ENCODE measurements at places on chromosomes 2 and 18.

DNA sequence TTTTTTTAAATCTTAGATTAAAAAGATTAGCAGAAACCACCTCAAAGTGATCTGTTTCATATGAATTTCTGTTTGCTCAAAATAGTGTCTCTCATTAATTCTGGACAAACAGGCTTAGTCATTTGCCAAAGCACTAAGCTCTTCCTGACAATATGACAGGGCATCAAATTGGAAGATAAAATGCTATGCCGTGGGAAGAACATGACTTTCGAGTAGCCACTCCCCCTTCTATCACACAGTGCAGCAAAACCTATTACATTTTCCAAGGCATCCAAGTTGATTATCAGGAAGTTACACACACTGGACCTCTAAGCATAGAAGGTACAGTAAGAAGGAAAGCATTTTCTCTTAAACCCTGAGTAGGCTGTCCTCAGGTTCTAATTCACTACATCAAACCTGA is 89.5 kb downstream of the STK39 start:
- no peak for DNase-seq

DNA sequence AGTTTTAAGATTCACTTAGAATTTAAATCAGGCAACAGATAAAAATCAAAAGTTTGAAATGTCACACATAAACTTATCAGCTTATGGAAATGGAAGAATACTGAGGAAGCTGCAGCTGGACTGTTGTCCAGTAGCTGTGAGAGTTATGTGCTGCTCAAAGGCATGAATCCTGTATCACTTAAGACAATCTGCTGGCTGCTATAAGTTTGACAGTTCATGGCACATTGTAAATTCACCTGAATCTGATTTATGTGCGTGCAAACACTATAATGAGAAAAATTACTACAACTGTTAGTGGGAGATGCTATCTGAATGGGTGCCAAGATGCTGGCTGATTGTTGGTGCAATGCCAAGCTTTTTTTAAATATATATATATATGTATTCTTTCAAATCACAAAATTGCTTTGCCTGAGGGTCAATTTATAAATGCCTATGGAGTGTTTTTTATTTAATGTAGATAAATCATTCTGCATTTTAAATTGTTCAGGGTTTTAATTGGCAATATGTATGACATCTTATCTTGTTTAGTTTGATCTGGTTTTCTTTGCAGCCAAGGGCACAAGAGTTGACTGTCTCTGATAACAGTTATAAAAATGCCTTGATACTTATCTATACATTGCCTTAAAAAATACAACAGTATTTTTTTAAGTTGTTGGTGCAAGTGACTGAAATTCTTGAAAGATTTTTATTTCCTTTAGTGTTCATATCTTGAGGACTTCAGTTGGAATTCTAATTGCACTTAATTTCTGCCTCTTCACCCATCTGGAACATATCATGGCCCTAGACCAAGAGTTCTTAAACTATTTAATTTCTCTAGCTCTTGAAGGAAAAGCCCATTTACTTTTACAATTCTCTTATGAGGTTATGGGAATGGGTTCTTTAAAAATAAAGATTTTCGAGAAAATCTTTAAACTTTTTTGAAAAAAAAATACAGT is 48.7 kb downstream of the CAVIN2 start:
- no peak for DNase-seq

DNA sequence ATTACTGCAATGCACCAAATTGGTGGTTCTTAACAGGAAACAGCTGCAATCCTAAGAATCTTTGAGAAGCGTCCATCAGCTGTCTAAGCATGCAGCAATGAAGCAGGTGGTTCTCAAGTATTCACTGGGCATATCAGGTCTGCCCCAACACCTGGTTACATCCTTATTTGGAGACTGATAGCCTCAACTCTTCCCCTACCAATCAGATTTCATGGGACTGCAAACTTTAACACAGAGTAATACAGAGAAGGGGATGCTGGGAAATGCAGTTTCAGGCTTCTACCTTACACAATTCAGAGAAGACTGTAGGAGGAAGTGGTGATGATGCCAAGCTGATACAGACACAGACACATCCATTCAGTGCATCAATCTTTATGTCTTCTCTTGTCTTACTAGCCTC is 240.5 kb downstream of the BCL2 start:
- no peak for DNase-seq

GRCh38 chr2:204108781-204109295 is 172.3 kb downstream of the ICOS start:
- peak; percentile 32 for DNase-seq

DNA sequence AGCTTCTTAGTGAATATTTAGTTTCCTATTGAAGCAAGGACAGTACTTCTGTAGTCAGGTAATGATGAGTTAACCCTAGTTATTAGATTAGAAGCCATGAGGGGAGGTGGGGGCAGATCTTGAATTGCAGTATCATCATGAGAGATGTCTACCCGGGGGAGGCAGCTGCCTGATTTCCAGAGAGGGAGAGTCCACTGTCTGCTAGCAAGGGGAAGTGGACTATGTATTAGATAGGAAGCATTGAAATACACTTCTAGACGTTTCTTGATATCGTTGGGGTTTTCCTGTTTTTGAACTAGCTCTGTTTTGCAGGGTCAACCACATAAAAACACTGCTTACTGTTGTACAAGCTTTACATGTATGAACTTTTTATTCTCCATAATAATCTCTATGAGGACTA is 38.8 kb downstream of the APLF start:
- no peak for DNase-seq

- no peak for DNase-seq
Measured at GRCh38 chr2:143177096-143177786, 48.0 kb downstream of the ARHGAP15 start.
